Activated naive CD8-positive, alpha-beta T cell treated with anti-CD3 and anti-CD28 coated beads, Interleukin-2, amount 10 ng/mL, durations not matched to agents 7 days and 5 days (primary cell): ENCODE measurements at places on chromosomes 12 and 14. TPM values are rescaled to one million over a fixed set of nuclear protein-coding genes. Genes with fewer than 3 reads are reported as not detected.

The KRT4 gene
- total RNA-seq, result not detected

- H3K27ac ChIP-seq, result no peak overlapping the region
- H3K36me3 ChIP-seq, result no peaks in the 10 kb centered on the region
- H3K4me1 ChIP-seq, result no peaks in the 10 kb centered on the region
- H3K27me3 ChIP-seq, result no peaks in the 10 kb centered on the region
- H3K4me3 ChIP-seq, result no peak overlapping the region
Observed at GRCh38 chr12:42935090-42935489, 345.5 kb upstream of the PRICKLE1 start.

The PPP1R36 gene
- 0.28 TPM for total RNA-seq

- no peaks in the 10 kb centered on the region for H3K27me3 ChIP-seq
- H3K27ac ChIP-seq, result no peak overlapping the region
- DNase-seq, result no peak
- no peaks in the 10 kb centered on the region for H3K4me1 ChIP-seq
Observed at GRCh38 chr14:31307198-31307597, 99.6 kb upstream of the HECTD1 start.

The OTX2 gene
- not detected for total RNA-seq

GRCh38 chr12:49560695-49561094 is 7.2 kb downstream of the MCRS1 start:
- H3K4me3 ChIP-seq, result peak overlapping the region; percentile 35
- peak overlapping the region; percentile 17 for H3K27ac ChIP-seq
- DNase-seq, result no peak
- peaks cover 26% of the 10 kb centered on the region for H3K36me3 ChIP-seq

- H3K27me3 ChIP-seq, result no peaks in the 10 kb centered on the region
- peak overlapping the region; percentile 65 for H3K4me3 ChIP-seq
- peaks cover 54% of the 10 kb centered on the region for H3K36me3 ChIP-seq
- DNase-seq, result no peak
- H3K4me1 ChIP-seq, result peaks cover 72% of the 10 kb centered on the region
- H3K27ac ChIP-seq, result peak overlapping the region; percentile 86
Observed at GRCh38 chr14:61524211-61524806, 171.0 kb upstream of the HIF1A start.

DNA sequence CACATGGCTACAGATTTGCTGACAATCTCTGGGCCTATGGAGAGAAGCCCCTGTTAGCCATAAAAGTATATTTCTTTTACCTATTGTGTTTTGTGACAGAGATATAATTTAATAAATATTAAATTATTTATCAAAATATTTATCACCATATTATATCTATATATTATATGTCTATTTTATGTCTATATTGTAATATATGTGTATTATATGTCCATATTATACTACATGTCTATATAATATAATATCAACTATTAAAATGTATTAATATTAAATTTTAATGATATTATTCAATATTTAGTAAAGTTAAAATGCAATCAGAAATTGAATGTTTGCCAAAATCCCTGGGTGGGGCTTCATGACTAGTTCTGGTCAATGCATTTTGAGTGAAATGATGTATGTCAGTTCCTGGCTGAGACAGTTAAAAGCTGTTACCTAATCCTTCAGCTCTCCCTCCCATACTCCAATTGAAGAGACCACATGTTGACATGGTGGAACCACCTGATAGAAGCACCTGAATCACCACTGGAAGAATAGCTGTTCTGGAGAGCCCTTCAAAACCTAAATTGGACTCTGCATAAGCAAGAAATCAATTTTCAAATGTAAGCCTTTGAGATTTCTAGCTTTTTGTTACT is 357.3 kb upstream of the DDHD1 start:
- H3K4me3 ChIP-seq, result no peak overlapping the region
- no peaks in the 10 kb centered on the region for H3K36me3 ChIP-seq
- H3K27me3 ChIP-seq, result no peaks in the 10 kb centered on the region
- no peak for DNase-seq
- no peak overlapping the region for H3K27ac ChIP-seq

- H3K27me3 ChIP-seq, result peaks cover 5% of the 10 kb centered on the region
- no peaks in the 10 kb centered on the region for H3K36me3 ChIP-seq
- no peak overlapping the region for H3K4me3 ChIP-seq
- no peak for DNase-seq
- H3K4me1 ChIP-seq, result no peaks in the 10 kb centered on the region
- no peak overlapping the region for H3K27ac ChIP-seq
Observed at GRCh38 chr14:52119030-52119429, 50.2 kb upstream of the NID2 start.

The NPAS3 gene
- total RNA-seq, result not detected

The SCARB1 gene
- total RNA-seq, result 10.8 TPM

The ACVRL1 gene
- not detected for total RNA-seq

- peaks cover 3% of the 10 kb centered on the region for H3K27me3 ChIP-seq
- no peak overlapping the region for H3K27ac ChIP-seq
- H3K4me1 ChIP-seq, result no peaks in the 10 kb centered on the region
- no peak for DNase-seq
- peaks cover 2% of the 10 kb centered on the region for H3K36me3 ChIP-seq
Observed at GRCh38 chr14:51020024-51020710, 74.7 kb downstream of the TRIM9 start.

The NUAK1 gene
- not detected for total RNA-seq

- no peak overlapping the region for H3K4me3 ChIP-seq
- H3K27me3 ChIP-seq, result peaks cover 2% of the 10 kb centered on the region
- no peaks in the 10 kb centered on the region for H3K4me1 ChIP-seq
- H3K27ac ChIP-seq, result no peak overlapping the region
- H3K36me3 ChIP-seq, result no peaks in the 10 kb centered on the region
- DNase-seq, result peak; percentile 25
Observed at GRCh38 chr14:104246401-104247335, 108.3 kb downstream of the KIF26A start.

The KRT79 gene
- not detected for total RNA-seq

DNA sequence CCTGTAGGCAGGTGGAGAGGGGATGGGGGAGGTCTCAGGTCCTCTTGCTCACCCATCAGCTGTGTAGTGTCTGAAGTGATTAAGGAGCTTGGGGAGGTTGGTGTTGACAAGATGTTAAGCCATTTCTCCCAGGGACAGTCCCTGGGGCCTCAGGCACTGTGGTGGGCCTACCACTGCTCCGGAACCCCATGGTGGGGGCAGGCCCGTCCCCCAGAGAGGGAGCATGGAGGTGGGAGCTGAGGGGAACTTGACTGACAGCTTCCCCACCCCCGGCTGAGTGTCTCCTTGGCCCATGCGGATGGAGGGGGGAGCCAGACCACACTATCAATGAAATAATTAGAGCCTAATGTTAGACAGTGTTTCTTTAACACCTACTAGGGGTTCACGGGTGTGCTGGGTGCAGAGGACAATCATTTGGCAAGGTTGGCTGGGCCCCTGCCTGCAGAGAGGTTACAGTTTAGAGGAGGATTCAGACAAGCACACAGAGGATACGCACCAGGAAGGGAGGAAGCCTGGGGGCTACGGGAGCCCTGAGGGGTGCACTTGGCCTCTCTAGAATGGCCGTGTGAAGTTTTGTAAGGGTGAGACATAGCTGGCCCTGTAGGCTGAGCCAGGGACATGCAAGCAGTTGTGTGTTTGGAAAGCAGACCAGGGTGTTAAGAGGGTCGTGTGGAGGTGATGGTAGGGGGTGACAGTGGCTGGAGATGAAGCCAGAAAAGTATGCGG is 19.3 kb upstream of the KRT80 start:
- peaks cover 27% of the 10 kb centered on the region for H3K27me3 ChIP-seq
- H3K4me3 ChIP-seq, result no peak overlapping the region
- peak; percentile 21 for DNase-seq
- H3K4me1 ChIP-seq, result no peaks in the 10 kb centered on the region
- no peaks in the 10 kb centered on the region for H3K36me3 ChIP-seq
- no peak overlapping the region for H3K27ac ChIP-seq
